ENCODE measurements at places on chromosomes 5 and 9.

- DNase-seq = no peak
Measured at GRCh38 chr5:159096924-159097783, 2.6 kb downstream of the EBF1 start.

DNA sequence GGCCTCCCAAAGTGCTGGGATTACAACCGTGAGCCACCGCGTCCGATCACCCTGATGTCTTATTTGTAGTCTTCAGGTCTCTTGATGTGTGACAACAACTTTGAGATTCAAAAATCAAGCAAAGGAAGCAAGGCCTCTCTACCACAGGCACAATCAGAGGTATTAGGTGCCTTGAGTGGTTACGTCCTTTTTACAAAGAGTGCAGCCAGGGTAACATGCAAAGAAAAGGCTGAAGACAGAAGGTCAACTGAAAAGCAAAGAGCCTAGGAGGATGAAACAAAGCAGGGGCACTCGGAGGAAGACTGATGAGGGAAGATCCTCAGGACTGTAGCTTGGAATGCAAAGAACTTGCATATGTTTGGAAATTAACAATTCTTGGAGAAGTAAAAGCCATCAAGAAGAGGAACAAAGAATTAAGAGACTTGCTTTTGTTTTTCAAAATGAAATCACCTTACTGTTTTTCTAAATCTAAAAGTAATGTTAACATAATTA, 362.1 kb downstream of the EBF1 start:
- DNase-seq = no peak

DNA sequence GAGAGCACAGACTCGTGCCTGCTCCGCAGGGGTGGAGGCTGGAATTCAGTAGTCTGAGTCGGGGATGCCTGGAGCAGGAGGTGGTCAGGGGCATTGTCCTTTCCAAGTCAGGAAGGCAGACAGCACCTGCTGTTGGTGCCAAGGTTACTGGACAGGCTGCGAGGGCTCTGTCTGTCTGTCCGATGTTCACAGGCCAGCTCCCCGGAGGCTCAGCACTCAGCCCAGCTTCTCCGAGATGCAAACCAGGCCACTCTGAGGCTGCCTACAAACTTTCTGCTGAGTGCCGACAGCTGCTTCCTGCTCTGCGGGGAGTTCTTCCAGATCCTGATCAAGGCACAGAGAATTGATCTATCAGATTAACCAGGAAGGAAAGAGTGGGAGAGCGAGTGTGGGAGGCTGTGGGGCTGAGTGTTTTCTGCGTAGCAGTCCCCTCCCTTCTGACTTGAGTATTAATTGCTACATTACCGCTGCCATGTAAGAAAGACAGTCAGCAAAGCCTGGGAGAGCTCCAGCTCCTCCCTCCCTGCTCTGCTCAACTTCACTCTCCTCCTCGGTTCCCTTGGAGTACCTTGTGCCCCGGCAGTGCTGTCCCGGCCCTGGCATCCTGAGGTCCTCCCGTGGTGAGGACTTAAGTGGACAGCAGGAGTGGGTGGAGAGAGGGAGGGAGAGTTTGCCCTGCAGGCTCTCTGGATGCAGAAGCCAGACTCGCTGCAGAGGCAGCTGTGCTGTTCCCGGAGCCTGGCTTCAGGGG, 36.0 kb downstream of the KCNMB1 start:
- DNase-seq = no peak

GRCh38 chr9:37464426-37465248, 613 bp downstream of the ZBTB5 start:
- peak; percentile 53 for DNase-seq

GRCh38 chr9:26159575-26160392, 481.5 kb upstream of the TUSC1 start:
- no peak for DNase-seq

- DNase-seq = peak; percentile 33
Measured at GRCh38 chr9:81083067-81083466, 606.3 kb downstream of the TLE1 start.

GRCh38 chr9:97819735-97820134, 33.3 kb upstream of the FOXE1 start:
- DNase-seq = no peak

- peak; percentile 47 for DNase-seq
Measured at GRCh38 chr5:117095346-117096332, 521.0 kb upstream of the SEMA6A start.

DNA sequence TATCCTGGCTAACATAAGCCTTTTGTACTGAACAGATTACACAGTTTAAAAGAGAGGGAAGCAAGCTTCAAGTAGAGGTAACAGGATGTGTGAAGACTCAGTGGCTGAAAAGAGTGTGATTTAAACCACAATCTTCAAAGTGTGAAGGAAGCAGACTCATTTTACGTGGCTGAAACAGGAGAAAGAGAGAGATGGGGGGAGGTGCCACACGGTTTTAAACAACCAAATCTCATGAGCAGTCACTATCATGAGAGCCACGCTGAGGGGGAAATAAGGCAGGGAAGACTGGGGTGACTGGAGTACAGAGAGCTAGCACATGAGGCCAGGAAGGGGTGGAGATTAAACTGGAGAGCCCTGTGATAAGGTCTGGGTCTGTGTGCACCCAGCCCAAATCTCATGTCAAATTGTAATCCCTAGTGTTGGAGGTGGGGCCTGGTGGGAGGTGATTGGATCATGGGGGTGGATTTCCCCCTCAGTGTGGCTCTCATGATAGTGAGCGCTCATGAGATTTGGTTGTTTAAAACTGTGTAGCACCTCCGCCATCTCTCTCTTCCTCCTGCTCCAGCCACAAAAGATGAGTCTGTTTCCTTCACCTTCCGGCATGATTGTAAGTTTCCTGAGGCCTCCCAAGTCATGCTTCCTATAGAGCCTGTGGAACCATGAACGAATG, 318.6 kb upstream of the CD180 start:
- no peak for DNase-seq

DNA sequence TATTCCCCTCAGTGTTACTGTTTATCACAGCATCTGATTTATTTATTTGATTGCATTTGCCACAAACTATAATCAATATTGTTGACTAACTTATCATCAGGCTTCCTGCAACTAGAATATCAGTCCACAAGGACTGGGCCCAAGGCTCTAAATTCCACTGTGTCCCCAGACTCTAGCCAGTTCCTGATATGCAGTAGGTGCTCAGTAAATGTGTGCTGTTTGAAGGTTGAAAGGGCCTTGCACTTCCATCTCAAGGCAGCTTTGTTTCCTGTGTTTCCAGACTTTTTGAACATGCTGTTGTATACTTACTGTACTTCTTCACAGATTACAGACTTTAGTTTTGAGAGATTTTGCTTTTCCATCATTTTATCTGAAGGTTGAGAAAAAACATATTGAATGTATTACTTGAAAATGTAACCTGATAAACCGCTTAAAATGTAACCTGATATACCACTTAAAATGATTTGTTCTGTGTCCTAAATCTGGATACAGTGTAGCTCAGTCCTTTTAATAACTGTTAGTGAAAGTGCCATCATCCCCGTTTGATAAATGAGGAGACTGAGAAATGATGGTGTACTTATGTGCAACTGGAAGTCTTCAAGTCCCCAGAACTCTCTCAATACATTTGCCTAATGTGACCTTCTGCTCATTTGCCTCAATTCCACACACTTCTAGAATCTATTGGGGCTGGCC, 18.7 kb downstream of the KIAA1191 start:
- DNase-seq = no peak

GRCh38 chr5:137262818-137263217, 236.3 kb downstream of the SPOCK1 start:
- DNase-seq = no peak

DNA sequence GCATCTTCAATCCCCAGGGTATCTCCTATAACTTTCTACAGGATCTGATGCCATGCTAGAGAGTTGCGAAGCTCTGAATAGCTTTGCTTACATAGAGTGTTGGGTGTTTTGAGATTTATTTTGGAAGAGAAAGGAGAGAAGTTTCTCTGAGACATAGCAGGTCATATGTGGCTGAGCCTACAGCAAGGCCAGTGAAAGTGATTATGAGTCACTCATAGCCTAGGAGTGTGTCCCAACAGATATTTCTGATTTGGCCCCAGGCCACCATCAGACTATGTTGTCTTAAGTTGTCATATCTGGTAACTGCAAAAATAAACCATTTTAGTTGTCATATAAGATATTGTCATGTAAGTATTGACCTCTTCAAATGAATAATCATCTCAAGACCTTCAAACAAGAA, 132.0 kb upstream of the RAI14 start:
- DNase-seq = no peak

GRCh38 chr9:122789256-122790046, 718 bp downstream of the OR5C1 start:
- DNase-seq = no peak

- no peak for DNase-seq
Measured at GRCh38 chr9:3468421-3469205, 57.2 kb downstream of the RFX3 start.

- DNase-seq = no peak
Measured at GRCh38 chr9:37652261-37652660, 1.5 kb downstream of the FRMPD1 start.

- no peak for DNase-seq
Measured at GRCh38 chr5:77629509-77630113, 8.9 kb downstream of the OTP start.

GRCh38 chr9:135035781-135036760, 51.4 kb upstream of the OLFM1 start:
- no peak for DNase-seq

- no peak for DNase-seq
Measured at GRCh38 chr9:21555911-21556310, 73.8 kb upstream of the IFNE start.

DNA sequence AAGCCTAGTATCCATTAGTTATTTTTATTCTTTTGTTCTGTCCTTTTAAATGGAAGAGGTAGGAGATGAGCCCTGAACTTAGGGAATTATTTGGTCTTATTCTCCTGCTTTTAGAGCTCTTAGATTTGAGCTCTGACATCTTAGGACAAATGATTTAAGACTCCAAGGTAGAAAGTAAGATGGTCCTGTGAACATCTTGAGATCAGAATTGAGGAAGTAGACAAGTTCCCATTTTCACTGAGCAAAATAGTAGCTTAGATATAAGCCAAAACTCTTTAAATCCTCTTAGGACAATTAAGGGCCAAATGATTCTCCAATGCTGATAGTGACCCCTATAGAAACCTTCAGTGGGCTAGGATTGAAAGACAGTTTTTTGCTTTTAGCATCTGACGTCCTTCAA, 53.0 kb upstream of the RUSC2 start:
- DNase-seq = no peak

GRCh38 chr5:128632264-128632663, 94.2 kb upstream of the FBN2 start:
- no peak for DNase-seq

- DNase-seq = no peak
Measured at GRCh38 chr5:17436350-17436749, 61.7 kb upstream of the TAF11L2 start.

DNA sequence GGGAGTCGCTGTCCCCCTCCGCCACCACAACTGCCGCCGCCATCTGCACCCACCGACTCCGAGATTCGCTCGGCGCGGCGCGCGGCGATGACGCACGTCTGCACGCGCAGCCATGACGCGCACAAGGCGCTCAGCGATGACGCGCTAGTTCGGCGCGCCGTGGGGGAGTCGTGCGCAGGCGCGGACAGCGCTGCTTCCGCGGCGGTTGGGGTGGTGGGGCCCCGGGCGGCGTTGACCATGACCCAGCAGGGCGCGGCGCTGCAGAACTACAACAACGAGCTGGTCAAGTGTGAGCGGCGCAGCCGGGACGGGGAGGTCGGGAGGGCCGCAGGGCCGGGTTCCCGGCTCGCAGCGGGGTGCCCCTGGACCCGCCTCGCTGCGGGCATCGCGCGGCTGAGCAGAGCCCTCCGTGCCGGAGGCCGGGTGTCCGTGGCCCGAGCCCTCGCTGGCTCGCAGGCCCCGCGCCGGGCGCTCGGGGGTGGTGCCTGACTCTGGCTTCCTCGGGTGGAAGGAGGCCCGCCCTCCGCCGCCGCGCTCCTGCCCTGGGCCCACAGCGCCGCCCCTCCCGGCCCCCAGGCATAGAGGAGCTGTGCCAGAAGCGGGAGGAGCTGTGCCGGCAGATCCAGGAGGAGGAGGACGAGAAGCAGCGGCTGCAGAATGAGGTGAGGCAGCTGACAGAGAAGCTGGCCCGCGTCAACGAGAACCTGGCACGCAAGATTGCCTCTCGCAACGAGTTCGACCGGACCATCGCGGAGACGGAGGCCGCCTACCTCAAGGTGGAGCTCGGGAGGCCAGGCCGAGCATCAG, at the start of the genes ANAPC2 and SSNA1:
Gene ANAPC2, minus strand, starts transcription at position 71 of the 807 bp plus-strand sequence. Its CDS starts 28 bp downstream, at position 43.
Gene SSNA1, plus strand, starts transcription at position 187 of the 807 bp plus-strand sequence. Its CDS starts 51 bp downstream, at position 238.
- peak; percentile 95 for DNase-seq

DNA sequence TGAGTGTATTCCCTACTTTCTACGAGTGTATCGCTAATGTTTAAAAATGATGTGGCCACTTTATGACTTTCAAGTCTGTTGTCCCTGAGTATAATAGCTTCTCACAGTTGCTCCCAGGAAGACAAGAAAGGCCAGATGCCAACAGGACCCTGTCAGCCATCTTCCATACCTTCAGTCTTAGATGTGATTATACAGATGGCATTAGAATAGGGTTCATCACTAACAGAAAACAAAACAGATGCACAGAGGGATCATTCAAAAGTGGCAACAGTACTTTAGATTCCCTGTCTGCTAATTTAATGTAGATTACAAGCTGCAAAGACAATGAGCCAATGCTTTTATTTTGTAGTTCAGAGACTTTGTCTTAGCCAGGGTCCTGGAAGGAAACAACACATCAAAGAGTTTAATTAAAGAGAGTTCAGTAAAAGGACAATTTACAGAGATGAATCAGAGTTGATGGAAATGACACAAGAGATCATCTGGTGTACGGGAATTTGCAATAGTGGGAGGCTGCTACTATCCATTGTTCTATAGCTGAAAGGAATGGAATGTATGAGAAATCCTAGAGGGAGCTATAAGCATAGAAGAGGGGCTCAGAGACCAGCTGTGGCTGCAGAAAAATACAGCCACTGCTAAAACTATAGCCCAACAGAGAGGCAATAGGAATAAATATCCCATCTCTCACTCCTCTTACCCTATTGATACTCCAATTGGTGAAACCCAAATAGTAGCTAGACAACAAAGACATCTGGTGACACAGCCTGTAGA, 393.7 kb upstream of the SMC2 start:
- no peak for DNase-seq

All from HEK293T (cell line).